ENCODE measurements at places on chromosomes 5 and 9.

GRCh38 chr5:72079288-72079687 lies 28.0 kb upstream of the MAP1B start:
- no peak for DNase-seq

DNA sequence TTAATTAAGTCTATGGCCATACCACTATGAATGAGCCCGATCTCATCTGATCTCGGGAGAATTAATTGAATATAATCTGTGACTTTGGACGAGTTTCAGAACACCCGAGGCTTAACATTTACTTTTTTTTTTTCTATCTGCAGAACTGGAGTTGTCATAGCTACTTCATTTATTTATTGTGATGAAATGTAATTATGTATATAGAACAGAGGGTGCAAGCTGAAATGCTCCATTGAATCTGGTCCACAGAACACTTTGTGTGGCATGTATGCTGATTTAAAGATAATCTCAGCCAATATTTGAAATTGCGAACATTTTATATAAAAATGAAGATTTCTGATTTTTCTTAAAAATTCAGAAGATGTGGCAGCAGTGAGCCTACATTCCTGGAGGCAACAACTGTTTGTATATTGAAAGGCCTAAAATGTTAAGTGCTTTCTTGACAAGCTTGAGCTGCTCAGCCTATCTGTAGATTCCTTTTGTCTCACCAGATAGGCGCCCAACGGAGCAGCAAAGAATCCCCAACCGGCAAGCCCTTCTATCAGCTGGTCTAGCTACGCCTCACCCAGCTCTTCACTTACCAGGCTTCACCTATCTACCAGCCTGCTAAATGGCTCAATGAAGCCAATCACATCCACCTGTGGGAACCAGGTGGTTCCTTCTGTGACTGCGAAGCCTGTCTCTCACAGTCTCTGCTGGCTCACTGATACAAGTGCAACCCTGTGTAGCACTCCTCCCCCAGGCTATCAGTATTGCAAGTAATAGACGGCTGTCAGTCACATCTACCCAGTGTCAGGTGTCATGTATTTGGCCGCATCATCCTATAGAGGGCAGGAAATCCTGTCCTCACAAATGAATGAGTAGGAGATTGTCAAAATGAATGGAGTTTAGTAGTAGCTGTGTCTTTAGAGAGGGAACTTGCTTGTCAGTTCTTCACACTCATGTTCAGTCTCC lies 170.6 kb upstream of the MRPS30 start:
- DNase-seq = no peak

DNA sequence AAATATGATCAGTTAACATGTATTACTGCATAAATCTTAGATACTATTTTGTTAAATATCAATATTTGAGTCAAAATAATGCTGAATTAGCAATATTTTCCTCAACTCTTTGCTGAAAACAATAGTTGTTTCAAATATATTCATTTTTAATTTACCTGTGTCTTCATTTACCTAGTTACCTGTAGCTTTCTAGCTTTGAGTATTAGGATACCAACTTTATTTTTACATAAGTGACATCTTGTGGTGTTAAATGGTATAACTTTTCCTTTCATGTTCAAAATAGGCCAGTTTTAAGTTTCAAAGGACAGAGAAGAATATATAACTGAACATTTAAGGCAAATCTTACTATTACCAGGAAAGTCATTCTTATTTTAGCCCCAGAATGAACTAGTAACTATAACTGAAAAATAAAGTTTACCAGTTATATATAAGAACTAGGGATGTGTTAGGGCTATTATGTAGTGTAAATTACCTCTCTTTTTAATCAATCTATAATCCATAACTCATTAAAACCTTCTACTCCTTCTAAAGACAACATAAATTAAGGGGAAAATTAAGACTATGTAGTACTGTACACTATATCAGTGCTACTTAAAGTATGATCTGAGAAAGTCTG lies 25.3 kb downstream of the AP3B1 start:
- DNase-seq = no peak

DNA sequence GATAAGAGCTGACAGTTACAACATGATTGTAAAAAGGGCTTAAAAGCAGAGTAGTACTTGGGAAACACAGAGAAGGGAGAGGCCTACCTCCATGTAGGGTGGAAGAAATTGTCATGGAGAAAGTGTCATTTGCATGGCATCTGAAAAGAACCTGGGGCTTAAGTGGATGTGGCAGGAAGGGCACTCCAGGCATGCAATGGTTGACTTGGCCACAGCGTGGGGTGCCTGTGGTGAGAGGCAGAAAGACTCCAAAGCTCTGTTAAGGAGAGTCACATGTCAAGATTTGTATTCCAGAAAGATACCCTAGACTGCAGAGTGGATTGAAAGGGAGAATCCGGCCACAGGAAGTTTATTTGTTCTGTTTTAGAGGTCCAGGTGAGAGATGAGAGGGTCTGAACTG lies 2.4 kb downstream of the POLR3G start:
- no peak for DNase-seq

GRCh38 chr5:180069589-180070247 lies 1.8 kb downstream of the RNF130 start:
- DNase-seq = no peak

GRCh38 chr5:72956324-72957140 lies 691 bp downstream of the FCHO2 start:
- DNase-seq = peak; percentile 5

DNA sequence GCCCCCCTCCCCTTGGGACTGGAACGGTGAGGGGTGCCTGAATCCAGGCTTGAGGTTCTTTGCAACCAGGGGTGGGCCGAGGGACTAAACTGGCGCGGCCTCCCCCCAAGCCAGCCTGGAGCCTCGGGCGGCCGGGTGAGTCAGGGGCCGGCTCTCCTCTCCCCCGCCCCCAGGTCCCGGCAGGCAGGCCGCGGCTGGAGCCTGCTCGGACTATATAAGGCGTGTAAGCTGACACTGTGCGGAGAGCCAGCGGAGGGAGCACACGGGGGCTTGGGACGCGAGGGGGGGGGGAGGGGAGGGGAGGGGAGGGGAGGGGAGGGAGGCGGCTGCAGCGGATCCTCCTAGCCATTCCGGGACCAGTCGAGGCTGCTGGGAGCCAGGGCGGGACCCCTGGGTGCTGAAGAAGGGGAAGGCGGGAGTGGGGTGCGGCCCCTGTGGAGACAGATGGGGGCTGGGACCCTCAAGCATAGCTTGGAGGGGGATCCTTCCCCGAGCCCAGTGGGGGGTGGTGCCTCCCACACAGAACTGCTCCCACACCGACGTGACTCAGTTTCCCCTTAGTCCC lies 595 bp downstream of the PDLIM7 start:
- no peak for DNase-seq

DNA sequence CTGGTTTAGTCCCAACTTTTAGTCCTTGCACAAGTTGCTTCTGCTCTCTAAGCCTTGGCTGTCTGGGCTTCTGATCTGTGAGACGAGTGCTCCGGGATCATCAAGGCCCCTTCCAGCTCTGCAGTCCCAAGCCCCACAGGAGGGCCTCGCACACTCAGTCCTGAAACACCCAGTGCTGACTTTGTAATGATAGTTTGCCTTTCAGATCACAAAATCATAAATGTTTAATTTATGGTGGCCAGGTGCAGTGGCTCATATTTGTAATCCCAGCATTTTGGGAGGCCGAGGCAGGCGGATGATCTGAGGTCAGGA lies 95.9 kb upstream of the SLC25A48 start:
- DNase-seq = no peak

Data from activated T-helper 1 cell treated with anti-CD3 and anti-CD28 coated beads, Interleukin-2, amount 50 U/mL, for 16 hours (primary cell).